Ascending aorta (tissue), 2 donors: ENCODE measurements at places on chromosomes 13 and 19.

DNA sequence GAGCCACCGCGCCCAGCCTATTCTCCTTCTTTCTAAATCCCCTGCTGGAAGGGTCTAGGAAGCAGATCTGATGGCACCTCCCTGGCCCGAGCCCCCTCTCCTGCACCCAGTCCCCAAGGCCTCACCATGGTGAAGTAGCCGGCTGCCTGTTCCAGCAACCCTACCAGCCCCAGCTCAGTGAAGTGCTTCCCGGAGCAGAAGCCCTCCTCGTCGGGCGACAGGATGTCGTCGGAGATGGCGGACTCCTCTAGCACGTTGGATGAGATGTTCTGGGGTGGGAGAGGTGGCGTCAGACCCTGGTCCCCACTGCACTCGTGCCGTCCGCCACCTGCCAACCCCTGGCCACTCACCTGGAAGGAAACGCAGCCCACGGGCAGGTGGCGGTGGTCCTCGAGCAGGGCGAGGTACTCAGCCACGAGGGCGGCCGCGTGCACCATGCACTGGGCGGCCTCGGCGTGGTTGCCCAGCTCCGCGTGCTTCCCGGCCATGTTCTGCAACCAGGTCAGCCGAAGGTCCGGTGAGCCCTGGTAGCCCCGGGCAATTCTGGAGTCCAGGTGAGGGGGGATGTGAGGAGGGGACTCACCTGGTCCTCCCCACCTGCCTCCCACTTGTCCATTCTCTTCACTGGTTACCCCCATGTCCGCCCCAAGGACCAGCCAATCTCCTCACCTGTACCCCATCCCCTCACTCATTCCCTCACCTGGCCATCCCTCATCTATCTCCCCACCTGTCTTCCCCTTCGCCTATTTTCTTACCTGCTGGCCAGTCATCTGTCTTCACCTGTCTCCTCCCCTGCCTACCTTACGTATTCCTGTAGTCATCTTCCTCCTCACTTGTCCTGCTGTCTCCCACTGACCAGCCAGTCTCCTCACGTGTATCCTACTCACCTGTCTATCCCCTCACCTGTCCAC is 11.5 kb upstream of the KANK2 start:
- no peak for DNase-seq

DNA sequence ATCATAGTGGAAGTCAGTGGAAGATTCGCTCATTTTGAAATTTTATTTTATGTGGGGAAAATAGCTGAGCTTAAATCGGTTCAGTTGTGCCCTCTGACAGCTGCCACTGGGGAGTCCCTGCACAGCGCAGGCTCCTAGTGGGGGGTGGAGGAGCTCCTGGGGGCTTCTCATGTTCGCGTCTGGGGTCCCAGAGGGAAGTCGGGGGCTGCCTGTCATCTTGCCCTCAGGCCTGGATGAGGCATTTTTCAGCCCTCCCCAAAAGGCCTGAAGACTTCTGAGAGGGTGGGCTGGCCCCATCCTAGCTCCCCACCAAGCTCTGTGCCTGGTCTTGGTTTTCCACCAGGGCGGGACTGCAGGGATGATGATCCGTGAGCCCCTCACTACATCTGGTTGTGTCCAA is 82.1 kb downstream of the CHST8 start:
- DNase-seq = no peak

DNA sequence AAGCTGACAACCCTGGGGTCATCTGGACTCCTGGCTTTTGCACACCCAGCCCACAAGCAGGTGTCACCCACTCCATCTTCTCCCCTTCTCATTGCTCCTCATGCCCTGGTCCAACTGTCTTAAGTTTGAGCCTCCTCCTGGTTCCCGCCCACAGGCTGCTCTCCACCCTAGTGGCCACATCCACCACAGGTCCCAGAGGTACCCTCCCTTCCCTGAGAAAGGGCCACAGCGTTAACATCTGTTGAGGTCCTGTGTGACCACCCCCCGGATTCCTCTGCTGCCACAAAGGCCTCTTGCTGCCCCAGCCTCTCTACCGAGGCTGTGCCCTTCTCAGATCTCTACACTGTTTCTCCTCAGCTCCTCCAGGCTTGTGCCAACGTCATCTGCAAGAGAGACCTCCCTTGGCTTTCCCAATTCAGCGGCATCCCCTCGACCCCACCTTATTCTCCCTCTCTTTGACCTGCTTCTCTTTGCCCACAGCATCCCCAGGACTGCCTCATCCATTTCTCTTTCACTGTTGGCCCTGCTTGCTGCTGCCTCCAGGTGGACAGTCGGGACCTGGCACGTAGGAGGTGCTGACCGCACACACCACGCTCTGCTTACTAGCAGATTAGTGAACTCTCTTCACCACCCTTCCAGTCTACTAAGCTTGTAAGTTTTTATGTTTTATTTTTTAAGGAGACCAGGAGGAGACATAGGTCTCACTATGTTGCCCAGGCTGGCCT is 33.3 kb downstream of the SUGP2 start:
- no peak for DNase-seq

- no peak for DNase-seq
Observed at GRCh38 chr19:31502536-31503170, 153.4 kb upstream of the TSHZ3 start.

DNA sequence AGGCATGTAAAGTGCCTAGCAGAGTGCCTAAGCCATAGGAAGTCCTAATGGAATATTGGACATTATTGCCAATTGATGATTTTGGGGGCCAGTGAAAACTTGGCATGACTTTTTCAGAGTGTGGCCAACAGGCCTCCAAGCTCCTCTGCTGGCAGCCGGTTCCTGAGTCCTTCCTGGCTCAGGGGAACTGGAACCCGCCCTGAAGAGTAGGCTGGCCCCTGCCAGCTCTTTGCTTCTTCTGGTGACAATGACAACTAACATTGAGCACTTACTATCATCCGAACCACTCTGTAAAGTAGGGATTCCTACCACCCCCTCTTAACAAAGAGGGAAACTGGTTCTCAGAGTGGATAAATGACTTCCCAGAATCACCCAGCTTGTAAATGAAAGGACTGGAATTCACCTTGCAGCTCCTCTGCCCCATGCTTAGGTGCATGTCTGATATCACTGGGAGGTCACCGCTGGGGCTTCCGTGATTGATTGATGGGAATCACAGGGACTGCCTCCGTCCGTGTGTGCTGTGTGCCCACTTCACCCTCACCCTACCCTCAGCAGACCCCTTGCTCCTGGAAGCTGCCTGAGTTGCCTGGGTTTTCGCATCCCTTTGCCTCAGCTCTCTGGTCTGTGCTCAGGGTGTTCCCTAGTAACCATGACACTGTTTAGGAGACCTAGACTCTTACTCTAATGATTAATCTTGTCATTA is 50.6 kb downstream of the TNFRSF19 start:
- no peak for DNase-seq

- no peak for DNase-seq
Observed at GRCh38 chr13:34412295-34412694, 529.8 kb upstream of the NBEA start.

- DNase-seq = no peak
Observed at GRCh38 chr19:53511933-53512374, 26.0 kb upstream of the ZNF331 start.

- DNase-seq = no peak
Observed at GRCh38 chr13:92513672-92514071, 712.9 kb upstream of the GPC6 start.

DNA sequence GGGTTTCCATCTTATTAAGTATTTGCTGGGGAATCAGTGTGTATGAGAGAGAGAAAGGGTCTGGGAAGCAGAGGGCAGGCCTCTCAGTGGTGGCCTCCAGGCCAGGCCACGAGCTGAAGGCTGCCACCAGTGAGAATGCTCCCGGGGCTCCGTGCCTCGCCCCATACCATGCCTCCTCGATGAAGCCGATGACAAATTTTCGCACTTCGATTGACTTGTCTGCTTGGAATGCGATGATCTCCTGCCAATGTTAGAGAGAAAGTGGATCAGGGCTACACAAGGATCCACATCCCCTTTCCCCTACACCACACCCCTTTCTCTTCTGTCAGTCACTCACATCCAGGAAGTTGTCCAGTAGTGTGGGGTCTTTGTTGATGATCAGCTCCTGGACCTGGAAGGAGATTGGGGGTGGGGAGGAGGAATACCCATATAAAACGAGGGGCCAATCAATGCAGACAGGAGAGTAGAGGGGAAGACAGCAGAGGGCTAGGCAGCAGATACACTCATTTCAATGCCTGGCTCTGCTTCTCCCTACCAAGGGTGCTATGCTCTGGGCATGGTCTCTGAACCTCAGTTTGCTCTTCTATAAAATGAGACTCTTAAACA is 10.7 kb downstream of the SYMPK start:
- DNase-seq = no peak

DNA sequence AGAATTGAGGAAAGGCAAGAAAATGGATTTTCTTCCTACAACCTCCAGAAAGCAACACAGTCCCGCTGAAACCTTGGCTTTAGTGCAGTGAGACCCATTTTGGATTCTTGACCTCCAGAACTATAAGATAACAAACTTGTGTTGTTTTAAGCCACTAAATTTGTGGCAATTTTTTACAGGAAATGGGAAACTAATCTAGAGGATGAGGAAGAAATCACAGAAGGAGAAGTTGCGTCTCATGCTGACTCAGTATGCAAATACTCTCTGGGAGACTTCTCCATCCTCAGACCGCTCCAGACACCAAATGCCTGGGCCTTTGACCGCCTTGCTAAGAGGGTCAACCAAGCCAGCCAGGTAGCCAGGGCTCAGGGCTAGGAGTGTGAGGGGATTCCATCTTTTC is 13.1 kb upstream of the CEACAM16 start:
- no peak for DNase-seq

DNA sequence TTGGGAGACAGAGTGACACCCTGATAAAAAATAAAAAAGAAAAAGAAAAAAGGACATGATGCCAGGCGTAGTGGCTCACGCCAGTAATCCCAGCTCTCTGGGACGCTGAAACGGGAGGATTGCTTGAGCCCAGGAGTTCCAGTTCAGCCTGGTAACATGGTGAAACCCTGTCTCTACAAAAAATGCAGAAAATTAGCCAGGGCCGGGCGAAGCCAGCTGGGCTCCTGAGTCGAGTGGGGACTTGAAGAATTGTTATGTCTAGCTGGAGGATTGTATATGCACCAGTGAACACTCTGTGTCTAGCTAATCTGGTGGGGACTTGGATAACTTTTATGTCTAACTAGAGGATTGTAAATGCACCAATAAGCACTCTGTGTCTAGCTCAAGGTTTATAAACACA is 32.3 kb downstream of the TMPRSS9 start:
- DNase-seq = no peak

GRCh38 chr19:51364200-51365106 is 1.7 kb downstream of the ETFB start:
- DNase-seq = no peak

DNA sequence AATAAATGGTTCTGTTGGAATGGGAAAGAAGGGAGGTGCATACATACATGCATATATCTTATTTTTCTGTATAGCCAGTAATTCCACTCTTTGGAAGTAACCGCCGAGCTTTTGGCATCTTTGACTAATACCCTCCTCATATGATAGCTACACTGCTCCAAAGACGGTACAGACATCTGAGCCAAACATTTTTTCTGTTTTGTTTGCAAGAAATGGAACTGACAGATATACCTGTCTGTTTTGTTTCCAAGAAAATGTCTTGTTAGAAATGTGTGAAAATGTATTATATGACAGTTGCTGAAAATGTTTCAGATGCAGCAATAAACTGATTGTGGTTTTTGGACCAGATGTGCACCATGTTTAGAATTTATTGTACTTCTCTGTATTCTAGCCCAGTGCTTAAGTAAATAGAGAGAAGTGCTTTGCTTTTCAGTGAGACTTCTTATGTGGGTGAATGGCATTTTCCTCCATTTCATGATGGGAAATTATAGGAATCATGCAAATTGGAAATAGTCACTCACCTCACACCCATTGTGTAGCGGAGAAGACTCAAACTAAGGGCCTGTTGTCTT is 396.9 kb downstream of the KCNRG start:
- no peak for DNase-seq

DNA sequence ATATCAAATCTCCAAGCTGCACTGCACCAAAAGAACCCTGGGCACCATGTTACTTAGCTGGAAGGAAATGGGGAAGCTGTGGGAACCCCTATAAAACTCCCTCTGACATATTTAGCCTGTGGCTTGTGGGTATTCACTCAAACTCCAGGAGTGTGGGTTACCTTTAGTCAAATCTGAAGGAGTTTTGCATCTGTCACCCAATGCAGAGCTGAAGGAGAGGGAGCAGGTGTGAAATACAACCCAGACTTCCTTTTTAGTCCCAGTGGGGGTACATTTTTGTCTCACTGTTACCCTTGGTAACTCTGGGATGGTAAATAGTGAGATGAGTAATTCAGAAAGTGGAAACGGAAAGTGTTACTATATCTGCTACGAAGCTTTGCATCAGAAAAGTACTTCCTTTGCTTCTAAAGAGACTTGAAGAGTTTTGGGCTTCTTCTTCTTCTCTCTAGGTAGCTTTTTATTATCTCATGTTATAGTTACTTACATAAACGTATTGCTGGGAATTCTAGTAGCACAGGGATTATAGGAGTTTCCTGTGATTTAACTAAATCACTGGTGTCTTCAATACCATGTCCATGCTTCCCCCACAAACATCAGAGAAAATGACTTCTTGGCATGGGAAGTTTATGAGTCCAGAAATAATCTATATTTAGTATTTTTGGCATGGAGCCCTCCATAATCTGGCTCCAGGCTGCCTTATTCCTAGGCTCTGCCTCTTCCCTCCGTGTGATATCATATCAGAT is 105.9 kb downstream of the AKAP11 start:
- DNase-seq = no peak

DNA sequence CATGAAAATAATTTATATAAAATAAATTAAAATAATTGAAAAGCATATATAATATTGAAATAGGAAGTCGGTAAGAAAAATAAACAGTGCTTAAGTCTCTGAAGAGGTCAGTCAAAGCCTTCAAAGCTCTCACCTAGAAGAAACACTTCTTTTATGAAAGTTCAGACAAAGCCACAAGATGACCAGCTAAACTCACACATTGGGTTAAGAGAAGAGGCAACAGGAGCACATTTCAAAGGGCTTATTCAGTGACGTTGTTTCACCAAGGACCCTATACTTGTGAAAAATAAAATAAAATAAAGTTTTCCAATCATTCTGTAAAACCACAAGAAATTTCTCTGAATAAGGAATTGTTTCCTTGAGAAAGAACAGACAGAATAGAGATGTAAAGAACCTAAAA is 2.5 kb upstream of the ITM2B start:
- no peak for DNase-seq

GRCh38 chr19:51196181-51196580 is 28.7 kb upstream of the CD33 start:
- DNase-seq = no peak

DNA sequence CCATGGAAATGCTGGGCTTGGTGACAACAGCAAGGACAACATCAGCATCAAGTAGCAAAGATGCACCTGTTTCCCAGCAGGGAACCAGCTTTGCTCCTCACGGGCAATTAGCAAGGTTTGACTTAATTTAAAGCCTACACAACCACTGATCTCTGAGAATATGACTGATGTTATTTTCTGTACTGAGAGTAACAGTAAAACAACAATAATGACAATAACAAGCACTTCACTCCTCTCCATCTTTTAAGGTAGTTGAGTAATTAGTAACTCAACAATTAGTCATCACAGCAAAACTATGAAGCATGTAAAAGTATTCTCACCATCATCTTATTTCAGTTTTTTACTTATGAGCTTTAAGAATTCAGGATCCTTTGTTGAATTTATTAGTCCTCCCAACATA is 37.3 kb downstream of the ENOX1 start:
- DNase-seq = no peak

- no peak for DNase-seq
Observed at GRCh38 chr19:19816679-19817078, 4.9 kb downstream of the ZNF506 start.

GRCh38 chr19:30173593-30174356 is 198.4 kb upstream of the ZNF536 start:
- no peak for DNase-seq
